ENCODE measurements at places on chromosomes 2 and 18.

DNA sequence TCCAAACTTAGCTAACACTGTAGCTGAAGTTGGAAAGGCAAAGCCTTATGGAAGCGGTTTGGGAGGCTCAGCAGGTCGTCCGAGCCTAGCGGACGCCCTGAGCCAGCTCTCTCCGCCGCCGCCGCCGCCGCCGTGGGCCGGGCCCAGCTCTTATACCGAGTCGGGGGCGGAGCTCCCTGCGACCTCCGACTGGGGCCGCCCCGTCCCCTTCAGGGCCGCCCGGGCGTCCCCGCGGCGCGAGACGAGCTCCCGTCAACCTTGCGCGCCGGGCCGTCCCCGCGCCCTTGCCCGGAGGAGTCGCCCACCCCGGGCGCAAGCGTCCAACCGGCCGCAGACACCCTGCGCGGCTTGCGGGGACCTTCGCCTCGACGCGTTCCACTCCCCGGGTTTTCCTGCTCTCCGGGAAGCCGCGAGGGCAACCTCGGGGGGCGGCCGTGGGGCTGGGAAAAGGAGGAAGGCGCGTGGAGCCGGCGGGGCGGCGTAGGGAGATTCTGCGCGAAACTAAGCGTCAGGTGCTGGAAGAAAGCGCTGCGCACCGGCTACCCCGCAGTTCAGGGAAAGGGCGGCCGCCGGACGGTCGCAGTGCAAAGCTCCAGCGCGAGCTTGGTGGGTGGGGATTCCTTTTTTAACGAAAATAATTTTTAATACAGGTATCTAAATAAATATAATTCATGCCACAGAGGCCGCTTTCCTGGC is at the start of gene SLC40A1:
SLC40A1 (minus strand) TSS at position 129 of the 696 bp plus-strand sequence. CDS start 326 bp downstream, outside the sequence.
- peak; percentile 70 for DNase-seq

DNA sequence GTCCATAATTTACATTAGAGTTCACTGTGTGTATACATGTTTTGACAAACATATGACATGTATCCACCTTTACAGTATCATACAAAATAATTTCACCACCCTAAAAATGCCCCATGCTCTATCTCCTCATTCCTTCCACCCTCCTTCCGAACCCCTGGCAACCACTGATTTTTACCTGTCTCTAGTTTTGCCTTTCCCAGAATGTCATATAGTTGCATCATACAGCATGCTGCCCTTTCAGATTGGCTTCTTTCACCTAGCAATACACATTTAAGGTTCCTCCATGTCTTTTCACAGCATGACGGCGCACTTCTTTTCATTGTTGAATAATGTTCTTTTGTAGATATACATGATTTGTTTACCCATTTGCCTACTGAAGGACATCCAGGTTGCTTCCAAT is 10.4 kb downstream of the LRPPRC start:
- DNase-seq, result no peak

GRCh38 chr2:229980431-229981184 is 58.3 kb downstream of the FBXO36 start:
- no peak for DNase-seq

- DNase-seq, result no peak
Observed at GRCh38 chr2:19769513-19769912, 132.3 kb downstream of the TTC32 start.

DNA sequence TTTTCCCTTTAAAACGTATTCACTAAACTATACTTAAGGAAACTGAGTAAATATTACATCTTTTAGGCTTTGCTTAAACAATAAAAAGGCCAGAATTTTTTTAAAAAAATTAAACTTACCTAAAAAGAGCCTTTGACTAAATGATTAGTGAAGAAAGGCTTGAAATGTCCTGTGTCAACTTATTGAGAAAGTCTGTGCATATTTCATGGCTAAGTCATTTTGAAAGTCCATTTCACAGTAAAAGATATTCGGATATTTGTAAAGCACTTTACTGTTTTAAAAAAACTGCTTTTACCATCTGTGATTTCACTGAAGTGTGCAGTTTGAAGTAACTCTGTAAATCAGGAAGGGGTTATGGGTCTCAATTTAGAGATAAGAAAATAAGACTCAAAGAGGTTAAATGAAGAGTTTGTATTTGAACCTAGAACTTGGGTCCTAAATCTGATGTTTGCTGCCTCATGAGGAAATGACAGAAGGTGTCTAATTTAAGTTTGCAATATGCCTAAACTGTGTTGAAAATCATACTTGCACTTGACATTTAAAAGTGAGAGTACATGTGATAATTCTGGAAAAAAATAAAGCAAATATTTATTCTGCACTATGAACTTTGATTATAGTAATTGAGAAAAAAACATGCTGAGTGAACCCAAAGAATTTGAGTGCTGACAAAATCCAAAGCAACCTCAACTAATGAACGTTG is 50.5 kb downstream of the RAB27B start:
- no peak for DNase-seq
